ENCODE measurements at places on chromosomes 13 and 19.
A peak's percentile ranks its signal among the peaks of the same experiment; 100 is the strongest.

GRCh38 chr19:41753159-41753558 is 2.2 kb upstream of the CEACAM6 start:
- no peak for DNase-seq

- DNase-seq, result no peak
Observed at GRCh38 chr13:46486270-46486669, 66.7 kb upstream of the LRCH1 start.

DNA sequence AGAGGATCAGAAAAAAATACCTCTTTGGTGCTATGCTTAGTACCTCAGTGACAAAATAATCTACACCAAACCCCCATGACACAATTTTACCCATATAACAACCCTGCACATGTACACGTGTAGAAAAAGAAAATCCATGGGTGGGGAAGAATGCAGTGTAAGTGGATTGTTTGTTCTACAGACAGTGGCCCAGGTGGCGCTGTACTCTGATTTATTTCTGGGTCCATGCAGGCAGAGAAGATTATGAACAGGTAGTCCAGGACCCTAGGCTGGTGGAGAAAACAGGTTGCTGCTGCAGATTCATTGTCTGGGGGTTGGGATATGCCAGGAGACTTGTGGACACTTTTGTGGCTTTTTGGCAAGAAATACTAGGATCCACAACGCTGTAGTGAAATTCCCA is 9.1 kb downstream of the ZNF100 start:
- no peak for DNase-seq

DNA sequence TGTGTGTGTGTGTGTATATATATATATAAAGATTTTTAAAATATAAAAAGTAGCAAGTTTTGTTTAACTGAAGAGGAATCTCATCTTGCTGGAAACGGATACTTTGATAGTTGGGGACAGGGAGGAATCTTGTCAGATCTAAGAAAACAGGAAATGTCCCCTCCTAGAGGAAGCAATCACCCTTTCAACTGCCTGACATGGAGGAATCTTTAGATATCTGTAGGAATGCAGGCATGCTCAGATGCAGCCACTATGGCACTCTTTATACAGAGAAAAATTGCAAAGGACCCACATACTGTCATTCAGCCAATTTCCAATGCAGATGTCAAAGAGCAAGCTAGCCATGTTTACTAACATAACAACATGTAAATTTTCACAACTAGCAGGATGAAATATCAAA is 38.8 kb downstream of the ZNF611 start:
- DNase-seq, result no peak

DNA sequence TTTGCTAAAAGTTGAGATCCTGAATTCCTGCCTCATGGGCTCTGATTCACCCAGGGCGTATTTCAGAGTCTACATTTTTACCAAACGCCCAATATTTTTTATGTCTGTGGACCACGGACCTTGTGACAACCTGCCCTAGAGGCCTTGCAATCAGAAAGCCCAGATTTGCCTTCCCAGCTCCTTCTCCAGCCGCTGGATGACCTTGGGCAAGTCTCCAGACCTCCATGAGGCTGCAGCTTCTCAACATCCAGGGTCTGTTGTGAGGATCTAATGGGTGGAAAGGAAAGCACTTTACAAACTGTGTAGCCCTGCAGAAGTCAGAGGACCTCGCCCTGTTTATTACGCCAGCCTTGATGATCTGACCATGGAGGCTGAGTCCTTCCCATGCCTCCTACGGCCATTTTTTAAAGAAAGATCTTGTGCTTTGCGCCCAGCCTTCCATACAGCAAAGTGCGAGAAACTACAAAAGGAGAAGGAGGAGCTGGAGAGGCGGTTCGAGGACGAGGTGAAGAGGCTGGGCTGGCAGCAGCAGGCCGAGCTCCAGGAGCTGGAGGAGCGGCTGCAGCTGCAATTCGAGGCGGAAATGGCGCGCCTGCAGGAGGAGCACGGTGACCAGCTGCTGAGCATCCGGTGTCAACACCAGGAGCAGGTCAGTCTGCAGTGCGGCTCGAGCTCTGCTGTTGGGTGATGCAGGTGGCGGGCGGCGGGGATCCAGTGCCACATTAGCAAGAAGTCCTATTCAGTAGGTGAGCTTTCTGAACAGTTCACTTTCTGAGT is 115.6 kb downstream of the SLC7A1 start:
- DNase-seq, result no peak

DNA sequence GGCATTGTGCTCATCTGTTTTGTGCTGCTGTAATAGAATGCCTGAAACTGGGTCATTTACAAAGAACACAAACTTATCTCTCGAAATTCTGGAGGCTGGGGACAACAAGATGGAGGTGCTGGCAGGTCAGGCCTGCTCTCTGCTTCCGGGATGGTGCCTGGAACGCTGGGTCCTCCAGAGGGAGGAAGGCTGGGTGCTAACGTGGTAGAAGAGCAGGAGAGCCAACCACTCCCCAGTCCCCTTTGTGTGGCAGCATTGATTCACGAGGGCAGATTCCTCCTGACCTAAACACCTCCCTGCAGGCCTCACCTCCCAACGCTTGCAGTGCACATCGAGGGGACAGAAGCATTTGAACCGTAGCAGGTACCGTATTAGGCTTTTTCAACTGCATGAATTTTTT is 34.1 kb upstream of the TFDP1 start:
- DNase-seq, result no peak

DNA sequence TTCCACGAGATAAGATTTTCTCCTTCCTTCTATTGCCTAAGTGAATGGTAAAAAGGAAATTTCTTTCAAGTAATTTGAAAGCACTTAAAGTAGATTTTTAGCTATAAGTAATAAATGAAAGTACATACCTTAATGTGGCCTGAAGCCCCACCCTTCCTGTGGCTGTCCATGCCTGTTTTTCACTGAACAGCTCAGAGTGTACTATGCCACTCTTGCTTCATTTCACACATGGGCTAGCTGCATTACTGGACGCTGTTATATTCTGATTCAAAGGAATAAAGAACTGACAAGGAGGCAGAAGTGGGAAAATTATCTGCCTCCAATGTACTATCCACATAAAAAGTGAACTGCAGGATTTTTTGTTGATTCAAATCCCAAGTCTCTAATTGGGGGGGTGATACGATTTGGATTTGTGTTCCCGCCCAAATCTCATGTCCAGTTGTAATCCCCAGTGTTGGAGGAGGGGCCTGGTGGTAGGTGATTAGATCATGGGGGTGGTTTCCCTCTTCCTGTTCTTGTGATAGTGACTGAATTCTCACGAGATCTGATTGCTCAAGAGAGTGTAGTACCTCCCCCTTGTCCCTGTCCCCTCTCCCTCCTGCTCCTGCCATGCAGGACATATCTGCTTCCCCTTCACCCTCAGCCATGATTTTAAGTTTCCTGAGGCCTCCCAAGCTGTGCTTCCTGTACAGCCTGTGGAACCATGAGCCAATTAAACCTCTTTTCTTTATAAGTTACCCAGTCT is 154.7 kb upstream of the SGCG start:
- no peak for DNase-seq

DNA sequence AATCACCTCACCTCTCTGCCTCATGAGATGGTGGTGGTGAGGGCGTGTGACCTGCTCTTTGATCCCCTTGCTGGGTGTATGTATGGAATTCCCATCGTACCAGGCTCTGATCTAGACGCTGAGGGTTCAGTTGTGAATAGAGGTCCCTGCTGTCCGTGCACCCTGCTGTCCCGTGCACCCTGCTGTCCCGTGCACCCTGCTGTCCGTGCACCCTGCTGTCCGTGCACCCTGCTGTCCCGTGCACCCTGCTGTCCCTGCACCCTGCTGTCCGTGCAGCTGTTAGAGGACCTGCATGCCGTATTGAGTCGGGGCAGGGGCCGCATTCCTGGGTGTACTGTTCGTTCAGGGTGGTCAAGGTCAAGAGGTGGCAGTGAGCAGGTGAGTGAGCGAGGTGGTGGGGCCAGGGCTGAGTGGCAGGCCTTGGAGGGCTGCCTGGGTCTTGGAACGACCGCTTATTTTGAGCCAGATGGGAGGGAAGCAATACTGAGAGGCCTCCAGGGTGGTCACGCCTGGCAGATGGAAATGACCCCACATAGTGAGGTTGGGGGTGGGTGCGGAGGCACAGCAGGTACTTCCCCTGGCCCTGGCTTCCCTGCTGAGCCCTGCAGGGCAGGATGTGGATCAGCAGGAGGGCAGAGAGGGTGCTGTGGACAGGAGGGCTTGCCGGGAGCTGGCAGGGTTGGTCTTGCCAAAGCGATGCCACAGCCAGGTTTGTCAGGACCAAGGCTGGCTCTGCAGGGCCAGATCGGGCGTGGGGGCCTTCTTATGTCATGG is 4.6 kb upstream of the EPN1 start:
- DNase-seq, result no peak

DNA sequence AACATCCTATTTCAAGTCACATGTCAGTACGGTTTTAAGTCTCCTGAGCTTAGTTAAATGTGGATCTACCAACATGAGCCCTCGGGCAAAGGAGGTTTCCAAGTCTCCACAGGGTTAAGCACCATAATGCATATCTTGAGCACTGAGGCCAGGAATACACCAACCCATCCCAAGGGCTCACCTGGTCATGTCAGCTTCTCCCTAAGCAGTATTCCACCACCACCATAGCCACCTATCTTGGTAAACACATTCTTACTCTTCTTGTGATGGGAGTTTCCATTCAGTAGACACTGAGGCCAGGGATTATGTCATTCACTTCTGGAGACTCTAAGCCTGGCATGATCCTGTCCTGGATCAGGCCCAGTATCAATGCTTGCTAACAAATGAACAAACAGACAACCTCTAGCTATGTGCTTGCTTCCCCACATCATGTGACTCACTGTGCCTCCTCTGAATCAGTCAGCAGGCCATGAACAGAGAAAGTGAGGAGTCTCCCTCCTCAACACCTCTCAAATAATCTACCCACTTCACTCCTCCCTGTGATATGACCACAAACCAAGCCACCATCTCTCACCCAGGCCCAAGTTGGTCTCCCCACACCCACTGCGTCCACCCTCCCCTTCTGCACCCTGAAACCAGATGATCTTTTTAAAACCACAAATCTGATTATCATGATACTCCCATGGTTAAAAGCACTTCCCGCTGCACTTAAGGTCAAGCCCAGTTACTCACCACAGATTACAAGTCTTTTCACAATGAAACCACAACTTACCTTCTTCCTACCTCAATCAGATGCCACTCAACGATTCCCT is 5.8 kb downstream of the PEG3 start:
- no peak for DNase-seq

DNA sequence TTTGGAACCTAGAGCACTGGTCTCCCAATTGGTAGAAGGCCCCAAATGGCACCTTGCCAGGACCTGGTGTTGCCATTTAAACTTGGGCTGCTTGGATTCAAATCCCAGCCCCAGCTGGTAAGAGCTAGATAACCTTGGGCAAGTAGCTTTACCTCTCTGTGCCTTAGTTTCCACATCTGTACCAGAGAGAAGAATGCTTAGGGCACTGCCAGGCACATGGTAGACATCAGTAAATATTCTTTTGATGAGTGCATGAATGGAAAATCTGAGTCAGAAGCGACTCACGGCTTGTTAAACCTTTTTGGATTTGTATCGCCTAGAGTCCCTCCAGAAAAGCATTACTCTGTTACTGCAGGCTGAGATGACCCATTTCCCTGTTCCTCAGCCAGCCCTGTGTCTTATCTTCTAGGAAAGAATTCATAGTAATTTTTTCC is 90.9 kb downstream of the SIPA1L3 start:
- peak; percentile 77 for DNase-seq

DNA sequence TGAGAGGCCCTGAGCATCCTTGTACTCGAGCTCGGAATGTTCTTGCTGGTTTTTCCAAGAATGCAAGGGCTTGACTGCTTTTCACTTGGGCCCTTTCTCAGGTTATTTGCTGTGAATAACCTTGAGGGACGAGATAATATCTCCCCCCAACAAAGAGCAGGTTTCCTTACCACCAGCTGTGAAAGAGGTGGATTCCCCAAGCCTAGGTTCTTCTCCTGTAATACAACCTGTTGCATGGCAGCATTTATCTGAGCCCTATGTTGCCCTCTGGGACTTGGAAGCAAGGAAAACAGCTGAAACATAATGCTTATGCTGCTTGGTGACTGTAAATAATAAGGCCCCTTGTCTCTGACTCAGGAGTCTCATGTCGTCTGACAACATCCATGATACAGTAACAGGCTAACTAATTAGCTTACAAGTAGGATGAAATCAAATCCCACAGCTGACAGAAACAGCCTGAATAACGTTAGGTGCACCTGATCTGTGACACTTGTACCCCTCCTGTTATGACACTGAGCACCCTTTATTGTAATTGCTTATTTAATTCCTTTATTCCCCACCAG is 43.6 kb upstream of the RCBTB2 start:
- DNase-seq, result no peak

- DNase-seq, result no peak
Observed at GRCh38 chr13:64505336-64505910, 2724.7 kb downstream of the PCDH9 start.

DNA sequence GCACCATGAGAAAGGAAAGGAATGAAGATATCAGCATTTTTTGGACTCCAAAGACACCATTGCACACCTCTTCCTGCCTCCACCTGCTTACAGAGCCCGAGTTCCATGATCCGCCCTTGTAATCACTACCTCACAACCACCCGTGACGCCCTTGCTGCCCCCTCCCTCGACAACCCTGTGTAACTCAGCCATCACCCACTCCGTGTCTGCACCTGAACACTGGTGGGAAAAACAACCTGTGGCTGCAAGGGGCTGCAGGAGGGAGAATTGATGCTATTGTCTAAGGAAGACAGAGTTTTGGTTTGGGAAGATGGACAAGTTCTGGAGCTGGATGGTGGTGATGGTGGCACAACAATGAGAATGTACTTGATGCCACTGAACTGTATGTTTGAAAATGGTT is 27.0 kb downstream of the ZIC5 start:
- DNase-seq, result no peak

DNA sequence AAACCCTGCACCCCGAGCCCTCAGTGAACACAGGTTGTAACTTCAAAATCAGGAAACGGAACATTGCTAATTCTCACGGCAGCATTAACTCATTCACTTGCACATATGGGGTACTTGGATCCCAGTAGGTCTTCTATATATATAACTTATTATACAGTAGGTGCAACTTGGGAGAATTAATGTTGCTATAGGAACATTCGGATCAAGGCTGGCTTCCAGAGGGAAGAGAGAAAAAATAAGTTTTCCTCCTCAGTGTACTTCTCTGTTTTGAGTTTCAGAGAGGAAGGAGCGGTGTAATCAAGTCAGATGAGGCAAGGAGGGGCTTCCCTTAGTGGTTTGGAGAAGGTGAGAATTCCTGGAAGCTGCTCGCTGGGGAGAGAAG is 90.9 kb upstream of the ZNF507 start:
- no peak for DNase-seq

- no peak for DNase-seq
Observed at GRCh38 chr19:52464798-52465470, 11.6 kb downstream of the ZNF578 start.

Measured in SW 1271 (cell line).